ENCODE measurements at places on chromosomes 6 and 20.
A peak's percentile ranks its signal among the peaks of the same experiment; 100 is the strongest.

DNA sequence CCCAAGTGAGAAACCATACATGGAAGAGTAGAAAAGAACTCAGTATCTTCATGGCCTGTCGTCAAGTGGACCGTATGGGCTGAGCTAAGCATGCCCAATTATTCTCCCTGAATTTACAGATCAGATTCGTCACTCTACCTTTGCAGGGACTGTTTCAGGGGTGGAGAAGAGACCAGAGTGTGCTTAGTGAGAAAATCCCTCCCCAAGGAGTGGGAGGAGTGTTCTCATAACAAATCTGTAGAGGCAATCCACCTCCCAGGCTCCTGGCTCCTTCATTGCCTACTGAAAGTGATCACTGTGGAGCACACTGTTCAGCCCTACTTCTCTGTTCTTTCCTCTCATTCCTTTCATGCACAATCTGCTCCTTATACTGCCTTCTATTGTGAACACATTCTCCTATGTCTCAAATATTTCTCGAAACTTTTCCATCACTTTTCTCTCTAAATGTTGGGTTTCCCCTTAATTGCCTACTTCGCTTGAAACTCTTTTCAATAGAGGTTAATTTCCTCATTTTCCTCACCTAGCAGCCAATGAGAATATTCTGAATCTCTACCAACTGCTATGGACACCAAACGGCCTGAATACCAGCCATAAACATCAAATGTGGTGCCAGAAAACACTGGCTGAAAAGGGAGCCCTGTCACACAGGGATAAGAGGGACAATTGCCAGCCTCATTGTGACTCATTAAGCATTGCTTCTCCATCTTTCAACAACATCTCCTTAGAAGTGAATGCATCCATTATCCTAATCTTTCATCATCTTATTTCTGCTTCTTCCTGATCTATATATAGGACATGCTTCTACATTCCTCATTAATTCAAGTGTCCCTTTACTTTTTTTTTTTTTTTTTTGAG is 398.3 kb downstream of the UTRN start:
- DNase-seq, result no peak

- DNase-seq, result no peak
Observed at GRCh38 chr20:32501709-32502108, 83.4 kb downstream of the NOL4L start.

DNA sequence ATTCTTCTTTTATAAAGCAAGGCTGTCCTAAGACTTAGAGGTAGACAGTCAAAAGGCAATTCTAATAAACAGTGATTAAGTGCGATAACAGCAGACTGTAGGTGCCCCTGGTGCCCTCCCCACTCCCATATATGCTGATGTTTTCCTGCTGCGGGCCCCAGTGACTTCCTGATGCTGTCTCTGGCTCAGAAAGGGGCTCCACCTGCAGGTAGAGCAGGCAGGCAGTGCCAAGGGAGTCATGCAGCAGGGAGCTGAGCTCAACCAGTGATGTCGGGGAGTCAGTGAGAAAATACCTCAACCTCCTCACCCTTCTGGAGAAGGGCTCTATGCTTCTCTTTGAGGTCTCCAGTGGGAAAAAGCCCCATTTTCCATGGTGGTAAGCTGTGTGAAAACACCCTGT is 126.7 kb upstream of the SSTR4 start:
- DNase-seq, result no peak

DNA sequence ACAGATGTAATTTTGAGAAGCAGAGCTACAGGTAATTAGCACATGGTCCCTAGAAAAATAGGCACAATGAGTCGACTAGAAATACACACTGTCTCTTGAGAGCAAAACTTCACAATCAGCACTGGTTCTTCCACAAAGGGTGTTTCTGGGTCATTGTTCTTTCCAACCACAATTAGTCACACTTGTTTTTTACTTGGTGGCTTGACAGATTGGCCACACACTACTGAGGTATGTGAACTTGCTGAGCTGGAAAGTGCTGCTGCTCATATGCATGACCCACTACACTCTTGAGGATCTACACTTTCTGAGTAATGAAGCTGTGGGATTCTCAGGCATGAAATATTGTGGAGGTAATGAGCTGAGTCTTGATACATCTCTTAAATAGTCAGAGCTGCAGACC is 347.7 kb downstream of the BCKDHB start:
- DNase-seq, result no peak

- no peak for DNase-seq
Observed at GRCh38 chr6:137000825-137001224, 43.9 kb downstream of the IL20RA start.

GRCh38 chr6:72246926-72247325 is 360.6 kb downstream of the RIMS1 start:
- no peak for DNase-seq

DNA sequence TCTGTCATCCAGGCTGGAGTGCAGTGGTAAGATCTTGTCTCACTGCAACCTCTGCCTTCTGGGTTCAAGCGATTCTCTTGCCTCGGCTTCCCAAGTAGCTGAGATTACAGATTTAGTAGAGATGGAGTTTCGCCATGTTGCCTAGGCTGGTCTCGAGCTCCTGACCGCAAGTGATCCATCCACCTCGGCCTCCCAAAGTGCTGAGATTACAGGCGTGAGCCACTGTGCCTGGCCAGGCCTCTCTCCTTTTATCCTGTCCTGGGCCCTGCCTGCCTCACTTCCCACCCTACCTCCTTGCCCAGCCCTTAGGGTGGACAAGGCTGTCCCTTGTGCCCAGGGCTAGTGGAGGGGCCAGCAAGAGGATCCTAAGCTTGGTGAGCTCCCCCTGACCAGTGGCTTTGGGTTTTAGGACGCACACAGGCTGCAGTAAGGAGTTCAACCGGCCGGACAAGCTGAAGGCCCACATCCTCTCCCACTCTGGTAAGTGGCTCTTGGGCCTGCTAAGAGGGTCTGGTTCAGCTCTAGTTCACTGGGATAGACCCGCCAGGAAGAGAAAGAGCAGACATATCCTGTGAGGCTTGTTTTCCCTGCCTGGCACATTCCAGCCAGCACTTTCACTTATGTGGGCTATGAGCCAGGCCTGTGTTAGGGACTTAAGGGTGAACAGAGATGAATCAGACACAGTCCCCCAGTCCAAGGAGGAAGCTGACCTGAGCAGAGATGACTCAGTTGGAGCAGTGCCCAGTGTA is 21.9 kb upstream of the CHMP4B start:
- DNase-seq, result no peak

DNA sequence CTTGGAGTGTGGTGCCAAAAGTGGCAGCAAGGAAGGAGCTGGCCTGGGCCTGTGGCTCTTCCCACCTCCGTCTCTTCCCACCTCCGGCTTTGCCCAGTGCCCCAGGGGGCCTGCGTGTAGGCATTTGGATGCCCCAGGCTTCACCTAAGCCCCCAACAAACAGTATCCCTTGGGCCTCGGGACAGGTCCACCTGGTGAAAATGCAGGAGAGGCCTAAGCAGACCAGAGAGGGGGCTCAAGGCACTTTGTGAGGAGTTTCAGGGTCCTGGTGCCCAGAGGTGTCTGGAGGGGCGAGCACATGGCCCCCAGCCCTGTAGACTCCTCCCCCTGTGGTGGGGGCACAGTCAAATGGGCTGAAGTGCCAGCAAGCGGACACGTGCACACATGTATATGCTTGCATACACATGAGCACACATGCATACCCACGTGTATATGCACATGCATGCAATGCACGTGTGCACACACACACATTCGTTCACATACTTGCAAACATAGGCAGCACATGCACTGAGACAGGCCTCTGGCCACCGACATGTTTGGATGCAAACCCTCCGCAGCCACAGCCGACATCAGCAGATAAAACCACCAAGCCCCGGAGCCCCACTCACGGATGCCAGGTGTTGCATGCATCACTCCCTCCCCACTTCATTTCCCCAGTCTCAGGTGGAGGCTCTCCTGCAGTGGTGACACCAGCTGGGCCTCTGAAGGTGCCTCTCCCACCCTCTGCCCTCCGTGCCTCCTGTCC is 124.5 kb downstream of the TAF4 start:
- DNase-seq, result no peak

DNA sequence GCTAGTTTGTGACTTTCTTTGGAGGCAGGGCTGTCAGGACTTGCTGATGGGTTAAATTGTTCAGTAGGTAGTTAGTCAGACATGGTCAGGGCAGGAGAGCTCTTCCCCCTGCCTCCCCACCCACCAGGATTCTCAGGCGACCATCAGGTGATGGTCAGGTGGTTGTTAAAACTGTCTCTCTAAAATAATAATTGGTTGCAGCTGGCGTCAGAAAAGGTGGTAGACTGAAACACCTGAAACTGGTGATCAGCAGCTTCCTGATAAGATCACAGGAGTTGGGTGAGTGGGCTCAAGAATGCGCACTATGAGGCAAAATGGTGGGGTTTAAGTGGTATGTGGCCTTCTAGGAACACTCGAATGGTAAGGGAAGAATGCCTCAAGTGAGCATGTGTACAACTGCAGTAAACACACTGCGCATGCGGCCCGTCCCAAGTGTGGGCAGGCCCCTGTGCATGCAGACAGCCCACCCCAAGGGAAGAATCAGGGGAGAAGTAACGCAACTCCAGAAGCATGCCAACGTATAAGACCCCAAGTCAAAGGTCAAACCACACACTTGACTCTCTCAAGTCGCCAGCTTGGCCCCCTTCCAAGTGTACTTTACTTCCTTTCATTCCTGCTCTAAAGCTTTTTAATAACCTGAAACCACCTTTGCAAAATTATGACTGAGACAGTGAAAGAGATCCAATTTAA is 7.9 kb upstream of the BLCAP start:
- DNase-seq, result no peak

DNA sequence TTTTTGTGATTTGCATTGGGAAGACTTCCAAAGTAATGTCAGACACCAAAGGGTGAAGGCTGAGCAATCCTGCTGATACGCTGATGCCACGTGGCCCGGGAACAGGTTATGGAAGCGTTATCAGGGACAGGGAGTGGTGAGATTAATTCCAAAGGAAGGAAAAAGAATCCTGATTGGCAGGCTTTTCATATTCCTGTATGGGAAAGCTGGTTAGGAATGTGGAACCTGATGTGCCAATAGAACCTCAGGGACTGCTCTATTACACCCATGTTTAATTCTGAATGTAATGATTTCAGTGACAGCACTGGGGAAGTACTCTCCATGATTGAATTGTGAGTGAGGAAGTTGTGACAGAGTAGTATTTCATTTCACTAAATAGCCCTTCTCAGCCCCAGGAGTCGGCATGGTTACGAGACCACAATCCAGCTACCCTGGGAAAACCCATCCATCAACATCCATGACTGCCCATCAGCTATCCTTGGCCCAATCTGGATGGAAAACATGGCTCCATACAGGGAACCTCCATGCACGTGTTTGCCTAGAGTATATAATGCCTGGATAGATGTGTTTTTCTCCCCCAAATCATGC is 49.4 kb downstream of the F13A1 start:
- peak; percentile 89 for DNase-seq

GRCh38 chr6:111723412-111723970 is 117.8 kb upstream of the TRAF3IP2 start:
- DNase-seq, result no peak

- DNase-seq, result no peak
Observed at GRCh38 chr6:150922137-150922536, 56.6 kb downstream of the MTHFD1L start.

DNA sequence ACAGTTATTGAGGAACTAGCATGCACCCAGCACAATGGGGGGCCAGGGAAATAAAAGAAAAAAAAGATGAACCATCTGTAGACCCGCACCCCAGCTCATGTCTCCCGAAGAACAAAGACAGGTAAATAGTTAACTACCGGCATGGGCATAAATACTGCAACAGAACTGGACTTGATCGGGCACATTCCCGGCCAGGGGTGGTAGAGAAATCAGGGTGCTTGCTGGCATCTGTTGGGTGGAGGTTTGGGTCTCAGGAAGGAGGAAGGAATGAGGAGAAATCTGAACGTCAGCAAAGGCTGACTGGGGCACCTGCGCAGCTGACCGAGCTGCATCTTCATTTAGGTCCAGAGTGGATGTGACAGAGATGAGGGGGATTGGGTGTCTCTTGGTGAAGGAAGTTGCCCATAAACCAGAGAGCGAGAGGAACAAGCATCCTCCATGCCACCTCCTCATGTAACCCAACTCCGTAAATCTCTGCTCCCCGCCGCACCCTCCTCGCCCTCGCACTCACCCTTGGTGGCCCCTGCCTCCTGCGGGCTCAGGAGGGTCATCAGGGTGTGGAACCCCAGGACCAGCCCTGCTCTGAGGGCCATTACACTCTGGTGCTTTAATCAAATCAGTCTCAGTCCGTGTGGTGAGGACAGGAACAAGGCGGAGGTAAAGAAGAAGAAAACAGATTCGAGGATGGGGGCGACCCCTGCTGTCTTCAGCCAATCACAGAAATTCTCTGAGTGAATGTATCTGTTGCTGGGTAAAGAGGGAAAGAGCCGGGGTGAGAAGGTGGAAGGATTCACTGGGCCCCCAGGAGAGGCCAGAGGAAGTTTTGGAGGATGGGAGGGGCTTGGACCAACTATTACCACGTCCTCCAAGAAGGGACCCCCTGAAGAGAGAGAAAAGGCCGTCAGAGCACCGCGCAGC is at the start of gene HLA-DOA:
Gene HLA-DOA (minus strand): TSS at position 648 of the 918 bp plus-strand sequence.
- DNase-seq, result no peak

- peak; percentile 37 for DNase-seq
Observed at GRCh38 chr6:4732691-4733315, 43.4 kb upstream of the CDYL start.

DNA sequence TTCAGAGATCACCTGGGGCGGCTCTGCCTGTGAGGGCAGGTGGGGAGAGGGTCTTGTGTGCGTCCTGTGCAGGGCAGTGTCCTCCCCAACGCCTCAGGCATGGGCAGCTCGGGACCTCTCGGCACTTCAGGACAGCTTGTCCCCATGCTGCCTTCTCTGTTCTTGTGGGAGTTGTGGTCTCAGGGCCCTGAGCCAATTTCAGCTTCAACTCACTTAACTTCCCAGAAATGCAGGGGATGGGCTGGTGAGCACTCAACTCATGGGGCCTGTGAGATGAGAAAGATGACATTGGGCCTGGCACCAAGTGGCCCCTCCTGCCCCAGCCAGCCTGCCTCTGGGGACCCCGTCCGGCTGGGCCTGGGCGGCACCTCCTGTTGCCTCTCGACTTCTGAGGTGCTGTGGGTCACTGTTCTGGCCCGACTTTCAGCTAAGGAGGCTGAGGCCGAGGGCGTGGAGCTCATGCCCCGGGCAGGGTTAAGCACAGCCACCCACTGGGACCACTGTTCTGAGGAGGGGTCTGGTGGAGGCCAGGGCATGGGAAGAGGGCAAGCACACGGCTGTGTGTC is 6.7 kb downstream of the RGS19 start:
- no peak for DNase-seq

GRCh38 chr20:8633366-8633765 is 435.5 kb upstream of the PLCB4 start:
- no peak for DNase-seq

DNA sequence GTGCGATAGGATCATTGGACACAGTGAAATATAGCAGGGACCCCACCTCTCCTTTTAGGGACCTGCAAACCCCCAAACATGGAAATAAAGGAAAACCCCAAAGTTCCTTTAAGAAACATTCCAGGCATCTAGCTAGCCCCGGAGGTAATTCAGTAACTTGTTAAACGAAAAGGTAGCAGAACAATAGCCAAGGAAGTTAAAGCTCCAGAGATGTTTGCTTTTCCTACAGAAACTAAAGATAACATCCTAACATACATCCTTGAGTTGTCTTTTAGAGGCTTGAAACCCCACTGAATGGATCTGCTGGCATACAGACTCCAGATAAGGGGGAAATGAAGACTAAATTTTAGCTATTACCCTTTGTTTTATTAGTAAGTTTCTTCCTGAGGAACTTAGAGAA is 51.0 kb downstream of the FAM184A start:
- no peak for DNase-seq

GRCh38 chr20:32762754-32763201 is 593 bp downstream of the DNMT3B start:
- DNase-seq, result no peak
